Mesenchymal stem cell (in vitro differentiated cells and primary cell): ENCODE measurements at places on chromosomes 11 and 22.

GRCh38 chr11:14012846-14013245 is 50.3 kb downstream of the SPON1 start:
- H3K4me1 ChIP-seq: peaks cover 2% of the 10 kb centered on the region
- no peaks in the 10 kb centered on the region for H3K27me3 ChIP-seq
- H3K36me3 ChIP-seq: peaks cover 4% of the 10 kb centered on the region
- DNase-seq: no peak
- no peak overlapping the region for H3K4me3 ChIP-seq

GRCh38 chr11:8532475-8532874 is 61.6 kb downstream of the STK33 start:
- no peak overlapping the region for H3K27ac ChIP-seq
- peaks cover 10% of the 10 kb centered on the region for H3K27me3 ChIP-seq
- no peak overlapping the region for H3K4me3 ChIP-seq
- no peaks in the 10 kb centered on the region for H3K4me1 ChIP-seq
- H3K36me3 ChIP-seq: no peaks in the 10 kb centered on the region

DNA sequence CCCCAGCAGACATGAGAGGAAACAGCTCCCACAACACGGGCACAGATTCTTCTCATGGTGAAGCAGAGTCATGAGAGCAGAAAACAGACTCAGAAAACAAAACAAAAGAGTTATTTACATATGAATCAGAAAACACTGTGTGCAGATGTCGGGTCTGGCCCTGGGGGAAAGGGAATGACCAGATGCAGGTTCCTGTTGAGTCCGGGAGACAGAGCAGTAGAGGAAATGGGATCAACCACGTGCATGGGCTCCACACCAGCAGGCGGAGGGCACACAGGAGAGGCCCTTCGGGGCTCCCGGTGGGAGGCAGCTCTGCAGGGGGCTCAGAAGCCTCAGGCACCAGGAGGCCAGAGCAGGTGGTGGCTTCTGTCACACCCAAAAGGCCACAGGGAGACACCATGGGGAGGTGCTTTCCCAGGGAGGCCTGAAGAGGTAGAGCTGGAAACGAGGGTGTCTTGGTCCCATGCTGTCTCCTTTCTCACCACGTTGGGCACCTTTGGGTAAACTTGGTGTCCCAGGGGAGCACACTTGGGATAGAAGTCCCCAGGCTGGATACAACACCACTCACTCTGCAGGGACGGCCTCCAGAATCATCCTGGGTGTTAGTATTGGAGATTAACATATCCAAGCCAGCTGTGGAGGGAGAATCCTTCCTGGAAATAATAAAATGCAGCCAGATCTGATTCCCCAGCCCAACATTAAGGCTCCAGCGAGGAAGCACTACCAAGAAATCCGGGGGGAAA is 764.7 kb downstream of the BRD1 start:
- H3K36me3 ChIP-seq: no peaks in the 10 kb centered on the region
- H3K4me1 ChIP-seq: no peaks in the 10 kb centered on the region
- H3K4me3 ChIP-seq: no peak overlapping the region
- peaks cover 13% of the 10 kb centered on the region for H3K27me3 ChIP-seq
- no peak overlapping the region for H3K27ac ChIP-seq
- no peak for DNase-seq

- H3K4me1 ChIP-seq: peaks cover 18% of the 10 kb centered on the region
- no peak overlapping the region for H3K4me3 ChIP-seq
- H3K36me3 ChIP-seq: no peaks in the 10 kb centered on the region
- no peak overlapping the region for H3K27ac ChIP-seq
These were observed 43.6 kb upstream of the TTLL12 start for GRCh38 chr22:43230571-43230970.

- peaks cover 7% of the 10 kb centered on the region for H3K4me1 ChIP-seq
- H3K27ac ChIP-seq: no peak overlapping the region
- H3K36me3 ChIP-seq: no peaks in the 10 kb centered on the region
- DNase-seq: peak; percentile 57
- H3K27me3 ChIP-seq: no peaks in the 10 kb centered on the region
- H3K4me3 ChIP-seq: no peak overlapping the region
These were observed 64.2 kb downstream of the RASSF10 start for GRCh38 chr11:13073119-13073981.

- no peak for DNase-seq
- H3K4me1 ChIP-seq: peaks cover 6% of the 10 kb centered on the region
- no peak overlapping the region for H3K4me3 ChIP-seq
- H3K27me3 ChIP-seq: peaks cover 13% of the 10 kb centered on the region
These were observed 16.6 kb upstream of the BCR start for GRCh38 chr22:23163665-23164064.

- peak overlapping the region; percentile 92 for H3K4me3 ChIP-seq
- H3K4me1 ChIP-seq: peaks cover 24% of the 10 kb centered on the region
These were observed 654 bp downstream of the TMEM86A start for GRCh38 chr11:18699269-18699596.

DNA sequence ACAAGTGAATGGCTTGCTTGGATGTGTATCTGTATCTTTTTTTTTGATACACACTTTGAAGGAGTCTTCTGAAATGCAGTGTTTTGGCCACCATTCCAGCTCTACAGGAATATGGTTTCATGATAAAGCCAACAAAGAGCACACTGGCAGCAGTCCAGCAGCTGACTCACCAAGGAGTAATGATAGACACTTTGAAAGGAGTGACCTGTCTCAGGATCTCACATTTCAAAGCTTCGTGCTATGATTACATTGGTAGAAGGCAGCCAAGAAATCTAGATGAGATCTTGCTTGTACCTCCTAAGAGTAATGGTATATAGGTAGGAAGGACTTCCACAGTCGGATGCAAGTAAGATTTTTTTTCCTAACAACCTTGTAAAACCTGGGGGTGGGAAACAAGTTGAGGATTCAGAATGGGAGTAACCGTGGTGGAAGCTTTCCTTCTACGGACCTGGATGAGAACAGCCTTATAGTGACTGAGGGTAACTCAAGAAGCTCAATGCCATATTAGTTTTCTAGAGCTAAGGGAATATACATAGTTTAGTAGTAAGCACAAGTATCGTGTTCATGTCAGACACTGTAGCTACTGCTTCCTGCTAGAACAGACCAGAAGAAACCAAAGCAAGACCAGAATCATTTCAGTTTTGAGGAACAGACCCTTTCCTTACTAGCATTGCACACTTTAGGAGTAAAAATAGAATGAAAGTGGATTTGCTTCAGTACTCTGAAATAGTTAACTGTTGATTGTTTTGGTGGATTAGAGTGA is 25.0 kb downstream of the MTMR3 start:
- H3K4me1 ChIP-seq: peaks cover 14% of the 10 kb centered on the region
- no peak overlapping the region for H3K4me3 ChIP-seq
- peak; percentile 91 for DNase-seq
- H3K27me3 ChIP-seq: no peaks in the 10 kb centered on the region

DNA sequence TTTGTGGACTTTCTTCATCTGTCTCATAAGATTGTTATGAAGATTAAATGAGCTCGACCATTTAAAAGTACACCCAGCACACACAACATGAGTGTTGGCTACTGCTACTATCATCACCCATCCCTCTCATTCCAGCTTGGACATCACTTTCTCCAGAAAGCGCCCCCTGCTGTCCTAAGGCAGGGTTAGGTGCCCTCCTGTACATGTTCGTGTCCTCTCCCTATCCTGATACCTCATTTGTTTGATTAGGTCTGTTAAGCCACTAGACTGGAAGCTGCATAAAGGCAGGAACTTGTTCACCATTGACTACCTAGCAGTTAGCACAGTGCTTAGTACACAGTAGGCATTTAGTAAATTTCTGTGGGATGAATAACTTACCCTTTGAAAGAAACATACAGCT is 85.5 kb downstream of the ENTHD1 start:
- no peaks in the 10 kb centered on the region for H3K4me1 ChIP-seq
- no peak overlapping the region for H3K27ac ChIP-seq
- H3K36me3 ChIP-seq: no peaks in the 10 kb centered on the region

DNA sequence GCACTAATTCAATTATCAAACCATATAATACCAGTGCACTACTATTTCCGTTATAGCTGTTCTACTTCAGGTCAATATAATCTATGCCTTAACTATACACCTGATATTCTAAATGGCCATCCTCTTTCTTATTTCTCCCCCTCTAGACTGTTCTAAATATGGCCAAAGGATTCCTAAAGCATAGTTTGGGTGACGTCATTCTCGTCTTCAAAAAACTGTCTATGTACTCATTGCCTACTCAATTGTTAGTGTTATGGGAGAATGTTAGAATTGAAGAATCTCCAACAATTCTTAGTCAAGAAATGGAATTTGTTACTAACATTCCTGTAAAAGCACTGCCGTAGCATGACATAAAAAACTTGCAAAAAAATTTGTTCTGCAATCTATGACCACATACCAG is 431.1 kb upstream of the ANO3 start:
- no peaks in the 10 kb centered on the region for H3K36me3 ChIP-seq
- H3K4me3 ChIP-seq: no peak overlapping the region
- no peaks in the 10 kb centered on the region for H3K27me3 ChIP-seq
- DNase-seq: no peak

- no peak overlapping the region for H3K27ac ChIP-seq
- peak; percentile 74 for DNase-seq
- H3K36me3 ChIP-seq: no peaks in the 10 kb centered on the region
These were observed 1.4 kb upstream of the CPT1A start for GRCh38 chr11:68843052-68843561.

- no peak overlapping the region for H3K4me3 ChIP-seq
- H3K27ac ChIP-seq: no peak overlapping the region
- peaks cover 13% of the 10 kb centered on the region for H3K4me1 ChIP-seq
- no peak for DNase-seq
- peaks cover 81% of the 10 kb centered on the region for H3K36me3 ChIP-seq
- no peaks in the 10 kb centered on the region for H3K27me3 ChIP-seq
These were observed 9.5 kb upstream of the GTSE1 start for GRCh38 chr22:46286941-46287872.

DNA sequence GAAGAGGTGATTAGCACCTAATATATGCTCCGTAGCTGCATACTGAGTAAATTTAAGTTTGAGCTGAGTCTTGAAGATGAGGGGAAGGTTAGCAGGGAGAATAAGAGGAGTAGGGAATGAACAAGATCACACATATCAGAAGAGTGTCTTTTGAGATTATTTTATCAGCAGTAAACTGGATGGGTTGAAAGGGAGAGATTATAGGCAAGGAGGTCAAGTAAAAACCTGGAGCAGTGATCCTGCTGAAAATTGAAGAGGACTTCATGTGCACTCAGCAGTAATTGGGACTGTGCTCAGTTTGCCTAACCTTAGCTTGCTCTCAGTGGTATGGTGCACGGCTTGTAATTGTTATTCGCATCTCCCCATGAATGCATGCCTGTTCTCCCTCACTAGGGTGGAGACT is 79.5 kb upstream of the PICALM start:
- no peak overlapping the region for H3K27ac ChIP-seq
- H3K4me3 ChIP-seq: no peak overlapping the region
- no peaks in the 10 kb centered on the region for H3K36me3 ChIP-seq
- H3K27me3 ChIP-seq: no peaks in the 10 kb centered on the region
- peaks cover 18% of the 10 kb centered on the region for H3K4me1 ChIP-seq

DNA sequence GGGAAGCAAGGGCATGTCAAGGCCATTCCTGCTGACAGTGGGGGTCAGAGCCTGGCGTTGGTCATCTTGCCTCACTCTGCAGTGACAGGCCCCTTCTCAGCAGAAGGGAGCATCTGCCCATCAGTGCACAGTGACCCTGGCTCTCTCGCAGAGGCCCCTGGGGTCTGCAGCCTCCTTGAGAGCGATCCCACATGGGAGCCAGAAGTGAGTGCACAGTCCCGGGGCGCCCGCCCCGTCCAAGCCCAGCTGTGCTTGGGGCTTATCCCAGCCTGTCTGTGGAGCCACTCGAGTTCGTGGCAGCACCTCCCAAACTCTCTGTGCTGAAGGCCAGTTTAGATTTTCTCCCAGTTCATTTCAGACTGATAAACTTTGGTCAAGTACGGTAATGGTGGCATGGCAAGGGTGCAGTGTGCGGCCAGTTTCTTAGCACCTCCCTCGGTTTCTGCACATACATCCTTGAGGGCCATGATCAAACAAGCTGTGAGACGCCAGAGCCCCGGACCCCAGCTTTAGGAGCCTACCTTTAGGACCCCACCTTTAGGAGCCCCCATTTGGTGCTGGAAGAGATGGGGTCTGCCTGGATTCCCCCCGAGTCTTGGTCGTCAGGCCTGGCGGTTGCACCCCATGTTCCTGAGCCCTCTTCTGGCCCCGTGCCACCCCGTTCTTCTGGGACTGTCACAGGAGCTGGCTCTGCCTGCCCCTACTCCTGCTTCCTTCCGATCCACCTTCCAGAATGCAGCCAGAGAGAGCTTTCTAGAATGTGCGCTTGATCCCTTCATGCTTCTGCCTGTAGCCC is 369.4 kb downstream of the TBC1D22A start:
- no peaks in the 10 kb centered on the region for H3K27me3 ChIP-seq
- no peak overlapping the region for H3K4me3 ChIP-seq
- peaks cover 5% of the 10 kb centered on the region for H3K36me3 ChIP-seq
- H3K4me1 ChIP-seq: peaks cover 5% of the 10 kb centered on the region
- no peak for DNase-seq

- H3K4me3 ChIP-seq: no peak overlapping the region
- peaks cover under 1% of the 10 kb centered on the region for H3K4me1 ChIP-seq
- no peak for DNase-seq
- H3K36me3 ChIP-seq: no peaks in the 10 kb centered on the region
These were observed 87.3 kb downstream of the PACS1 start for GRCh38 chr11:66157182-66157864.

GRCh38 chr11:33742249-33742851 is 6.1 kb upstream of the CD59 start:
- no peaks in the 10 kb centered on the region for H3K27me3 ChIP-seq
- H3K36me3 ChIP-seq: peaks cover 6% of the 10 kb centered on the region
- DNase-seq: peak; percentile 36
- no peaks in the 10 kb centered on the region for H3K4me1 ChIP-seq

DNA sequence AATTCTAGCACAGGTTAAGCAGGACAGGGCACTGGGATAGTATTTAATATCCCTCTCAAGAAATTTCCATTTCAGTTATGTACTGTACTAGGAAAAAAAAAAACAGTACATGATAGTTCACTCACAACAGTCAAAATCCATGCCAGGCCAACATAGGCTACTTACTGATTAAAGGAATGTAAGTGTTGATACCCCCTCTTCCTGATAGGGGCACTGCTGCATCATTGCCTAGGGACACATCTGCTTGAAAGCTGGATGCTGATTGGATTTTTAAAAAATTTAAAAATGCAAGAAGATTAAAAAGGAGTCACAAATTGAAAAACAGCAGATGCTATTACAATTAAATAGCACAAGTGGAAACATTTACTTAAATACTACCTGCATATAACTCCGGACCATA is 43.4 kb downstream of the APOL5 start:
- no peak for DNase-seq
- no peak overlapping the region for H3K4me3 ChIP-seq
- H3K36me3 ChIP-seq: peaks cover 75% of the 10 kb centered on the region
- H3K27me3 ChIP-seq: no peaks in the 10 kb centered on the region

DNA sequence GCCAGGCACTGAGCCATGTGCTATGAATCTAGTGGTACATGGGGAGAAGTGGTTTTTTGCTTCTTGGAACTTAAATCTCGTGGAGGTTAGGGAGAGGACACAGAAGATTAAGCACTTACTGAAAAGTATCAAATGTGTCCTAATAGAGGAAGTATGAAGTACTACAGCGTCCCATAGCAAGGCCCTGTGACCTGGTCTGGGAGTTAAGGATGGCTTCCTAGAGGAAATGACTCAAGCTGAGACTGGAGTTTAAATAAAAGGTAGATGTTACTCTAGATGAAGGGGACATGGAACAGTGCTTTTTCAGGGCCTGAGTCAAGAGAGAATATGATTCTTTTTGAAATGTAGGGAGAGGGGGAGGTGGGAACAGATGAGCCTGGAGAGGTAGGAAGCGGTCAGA is 202.9 kb downstream of the GRIK4 start:
- H3K4me1 ChIP-seq: peaks cover 19% of the 10 kb centered on the region
- peak; percentile 35 for DNase-seq
- H3K4me3 ChIP-seq: no peak overlapping the region
- no peak overlapping the region for H3K27ac ChIP-seq
- H3K27me3 ChIP-seq: peaks cover 11% of the 10 kb centered on the region
